ELR (cell line): ENCODE measurements at places on chromosomes 6 and 20.

DNA sequence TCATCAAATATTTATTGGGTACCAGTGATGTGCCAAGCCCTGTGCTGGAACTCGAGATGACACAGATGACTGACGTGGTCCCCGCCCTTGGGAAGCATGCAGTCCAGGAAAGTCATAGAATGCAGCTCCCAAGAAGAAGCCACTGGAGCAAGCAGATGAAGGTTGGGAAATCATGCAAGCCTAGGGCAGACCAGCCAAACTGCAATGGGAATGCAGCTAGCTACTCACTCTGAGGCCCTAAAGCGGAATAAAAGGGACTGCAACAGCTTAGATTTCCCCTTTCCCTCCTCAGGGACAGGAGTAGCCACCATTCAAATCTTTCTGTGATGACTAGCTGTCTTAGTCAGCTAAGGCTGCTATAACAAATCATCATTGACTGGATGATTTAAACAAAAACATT, 152.2 kb downstream of the MAFB start:
- peak; percentile 20 for DNase-seq

GRCh38 chr6:141580131-141580530, 552.6 kb upstream of the GJE1 start:
- DNase-seq = no peak

GRCh38 chr6:111487661-111488060, 4.6 kb upstream of the REV3L start:
- DNase-seq = peak; percentile 86

- no peak for DNase-seq
Observed at GRCh38 chr6:845566-845965, 152.6 kb upstream of the EXOC2 start.

- peak; percentile 37 for DNase-seq
Observed at GRCh38 chr6:153947808-153948447, 91.1 kb upstream of the OPRM1 start.

DNA sequence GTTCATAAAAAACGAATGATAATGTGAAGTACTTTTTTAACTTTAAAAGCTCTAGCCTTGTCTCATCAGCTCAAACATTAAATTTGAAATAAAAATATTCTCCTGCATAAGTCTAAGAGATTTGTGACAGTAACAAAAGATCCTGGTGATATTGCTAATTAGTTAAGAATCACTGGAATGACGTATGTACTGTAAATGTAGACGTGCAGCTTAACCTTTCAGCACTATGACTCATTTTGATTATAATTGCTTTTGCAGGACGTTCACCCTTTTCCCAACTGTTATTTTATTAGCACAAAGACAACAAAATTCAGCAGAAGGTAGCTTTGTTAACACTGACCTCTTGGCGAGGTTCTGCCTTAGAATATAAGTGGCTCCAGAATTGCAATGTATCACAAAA, 68.6 kb downstream of the TENT5A start:
- DNase-seq = peak; percentile 42

DNA sequence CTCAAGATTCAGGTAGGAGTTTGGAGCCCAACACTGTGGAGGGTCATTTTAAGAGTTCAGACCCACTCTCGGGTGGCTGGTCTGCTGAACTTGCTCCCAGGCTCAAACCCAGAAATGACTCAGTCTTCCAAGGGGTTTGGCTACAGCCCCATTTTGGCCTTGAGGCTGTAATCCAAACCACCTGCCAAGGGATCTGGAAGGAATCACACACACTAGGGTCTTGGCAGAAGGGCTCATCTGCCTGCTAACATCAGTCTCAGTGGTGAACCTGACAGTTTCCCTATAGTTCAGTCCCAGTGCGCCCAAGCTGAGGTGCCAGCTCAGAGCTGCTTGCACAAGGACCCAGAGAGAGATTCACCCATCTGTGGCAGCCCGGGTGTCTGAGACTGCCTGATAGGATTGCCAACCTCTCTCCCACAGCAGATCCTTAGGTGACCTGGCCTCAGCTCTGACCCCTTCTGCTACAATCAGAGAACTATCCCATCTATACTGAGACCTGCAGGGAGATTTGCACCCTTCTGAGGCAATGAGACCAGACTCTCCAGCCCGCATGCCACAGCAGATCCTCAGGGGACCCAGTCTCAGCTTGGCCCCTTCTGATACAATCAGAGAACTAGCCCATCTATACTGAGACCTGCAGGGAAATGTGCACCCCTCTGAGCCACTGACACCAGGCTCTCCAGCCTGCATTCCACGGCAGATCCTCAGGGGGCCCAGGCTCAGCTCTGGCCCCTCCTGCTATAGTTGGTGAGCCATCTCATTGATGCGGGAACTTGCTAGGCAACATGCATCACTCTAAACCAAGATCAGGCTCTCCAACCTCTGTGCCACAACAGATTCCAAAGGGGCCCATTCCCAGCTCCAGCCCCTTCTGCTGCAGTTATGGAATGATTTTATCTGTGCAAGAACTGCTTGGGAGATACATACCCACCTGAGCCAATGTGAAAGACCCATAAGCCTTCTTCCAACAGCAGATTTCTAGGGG, 48.2 kb downstream of the THBS2 start:
- no peak for DNase-seq

DNA sequence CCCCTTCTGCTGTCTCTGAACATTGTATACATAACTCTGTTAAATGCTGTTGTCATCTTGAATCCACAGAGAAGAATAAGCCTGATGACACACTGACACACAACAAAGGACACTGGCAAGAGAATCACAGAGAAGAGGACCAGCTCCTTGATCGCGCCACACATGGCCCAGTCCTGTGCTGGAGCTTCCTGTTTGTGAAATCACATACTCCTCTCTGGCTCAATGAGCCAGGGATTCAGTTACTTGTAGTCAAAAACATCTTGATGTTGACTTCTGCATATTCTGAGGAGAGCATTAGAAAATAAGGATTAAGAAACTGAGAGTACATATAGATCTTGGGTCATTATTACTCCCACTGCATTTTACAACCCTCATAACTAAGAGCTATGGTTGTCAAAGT, 100.1 kb downstream of the EPB41L2 start:
- DNase-seq = no peak

GRCh38 chr20:38125157-38126056, 39.7 kb downstream of the TGM2 start:
- DNase-seq = no peak

- peak; percentile 82 for DNase-seq
Observed at GRCh38 chr6:73519926-73520687, 725 bp downstream of the EEF1A1 start.

GRCh38 chr20:34578025-34578424, 19.5 kb downstream of the MAP1LC3A start:
- no peak for DNase-seq

DNA sequence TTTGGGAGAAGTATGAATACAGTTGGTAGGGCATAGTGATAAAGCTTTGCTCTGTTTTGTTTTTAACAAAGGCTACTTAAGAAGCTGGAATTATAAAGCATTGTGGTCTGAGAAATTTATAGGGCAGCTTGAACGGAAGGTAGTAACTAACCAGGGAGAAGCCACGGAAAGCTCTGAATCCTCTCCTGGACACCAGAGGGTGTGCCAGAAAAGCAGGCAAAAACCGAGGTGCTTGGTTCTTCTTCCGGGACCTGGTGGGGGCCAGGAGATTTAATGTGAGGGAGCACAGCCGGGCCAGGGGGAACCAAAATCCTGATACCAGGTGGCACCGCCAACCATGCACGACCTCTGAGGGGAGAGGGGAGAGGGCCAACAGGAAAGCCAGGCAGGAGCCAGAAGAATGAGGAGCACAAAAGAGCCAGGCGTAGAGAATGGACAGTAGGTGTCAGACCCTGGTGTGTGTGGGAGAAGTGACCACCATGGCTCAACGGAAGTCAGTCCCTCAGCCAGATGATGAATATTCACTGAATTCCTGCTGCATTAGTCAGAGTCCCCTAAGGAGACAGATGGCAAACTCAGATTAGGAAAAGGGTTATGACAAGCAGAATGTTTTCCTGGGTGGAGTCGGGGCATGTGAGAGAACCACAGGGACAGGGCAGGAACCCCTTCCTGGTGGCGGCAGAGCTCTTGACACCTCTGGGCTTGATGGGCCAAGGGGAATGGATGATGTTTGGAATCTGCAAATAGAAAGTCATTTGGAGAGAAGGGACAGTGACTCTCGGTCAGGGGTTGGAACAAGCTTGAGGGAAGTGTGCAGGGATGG, 262.3 kb downstream of the ZNF217 start:
- DNase-seq = peak; percentile 53

DNA sequence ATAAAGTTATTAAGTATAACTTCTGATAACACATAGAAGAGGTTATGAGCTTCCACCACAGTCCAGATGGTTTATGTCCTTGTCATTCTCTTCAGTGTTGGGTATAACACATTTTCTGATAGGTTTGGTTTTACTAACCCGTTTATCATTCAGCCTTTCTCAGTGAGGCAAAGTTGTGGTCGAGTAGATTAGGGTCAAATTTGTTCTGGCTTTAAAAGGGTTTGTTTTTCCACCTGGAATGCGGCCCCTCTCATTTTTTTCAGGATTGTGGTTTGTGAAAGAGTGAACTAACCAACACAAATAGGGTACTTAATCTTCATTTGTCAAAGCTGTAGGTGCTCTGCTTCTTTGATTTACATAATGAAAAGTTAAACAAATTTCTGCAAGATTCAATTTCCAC, 204.2 kb upstream of the ASCC3 start:
- DNase-seq = peak; percentile 8

DNA sequence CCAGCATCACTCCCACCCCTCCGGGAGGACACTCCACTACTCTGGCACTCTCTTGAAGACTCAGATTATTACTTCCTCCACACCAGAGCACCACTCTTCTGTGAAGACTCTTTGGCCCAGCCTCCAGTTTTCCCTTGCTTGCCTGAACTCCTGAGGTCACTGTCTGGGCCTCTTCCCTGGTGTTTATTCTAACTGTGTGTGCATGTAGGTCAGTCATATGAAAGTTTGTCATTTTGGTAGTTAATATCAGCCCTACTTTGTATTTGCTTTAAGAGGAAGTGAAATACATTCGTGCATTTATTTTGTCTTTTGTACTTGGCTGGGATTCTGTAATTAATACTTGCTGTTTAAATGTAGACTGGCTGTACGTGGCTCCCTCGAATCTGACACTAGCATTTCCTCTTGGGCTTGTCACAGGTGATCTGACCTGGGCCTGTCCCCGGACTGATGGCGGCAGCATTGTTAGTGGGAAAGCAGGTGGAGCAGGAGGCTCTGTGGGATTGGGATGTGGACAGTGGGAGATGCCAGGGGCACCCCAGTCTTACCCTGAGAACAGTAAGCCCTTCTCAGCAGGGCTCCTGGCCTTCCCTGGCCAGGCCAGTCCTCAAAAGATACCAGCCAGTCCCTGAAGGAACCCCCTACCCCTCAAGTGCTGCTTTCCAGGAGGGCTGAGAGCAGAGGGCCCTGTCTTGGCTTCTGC, 350.5 kb downstream of the CDC5L start:
- no peak for DNase-seq

DNA sequence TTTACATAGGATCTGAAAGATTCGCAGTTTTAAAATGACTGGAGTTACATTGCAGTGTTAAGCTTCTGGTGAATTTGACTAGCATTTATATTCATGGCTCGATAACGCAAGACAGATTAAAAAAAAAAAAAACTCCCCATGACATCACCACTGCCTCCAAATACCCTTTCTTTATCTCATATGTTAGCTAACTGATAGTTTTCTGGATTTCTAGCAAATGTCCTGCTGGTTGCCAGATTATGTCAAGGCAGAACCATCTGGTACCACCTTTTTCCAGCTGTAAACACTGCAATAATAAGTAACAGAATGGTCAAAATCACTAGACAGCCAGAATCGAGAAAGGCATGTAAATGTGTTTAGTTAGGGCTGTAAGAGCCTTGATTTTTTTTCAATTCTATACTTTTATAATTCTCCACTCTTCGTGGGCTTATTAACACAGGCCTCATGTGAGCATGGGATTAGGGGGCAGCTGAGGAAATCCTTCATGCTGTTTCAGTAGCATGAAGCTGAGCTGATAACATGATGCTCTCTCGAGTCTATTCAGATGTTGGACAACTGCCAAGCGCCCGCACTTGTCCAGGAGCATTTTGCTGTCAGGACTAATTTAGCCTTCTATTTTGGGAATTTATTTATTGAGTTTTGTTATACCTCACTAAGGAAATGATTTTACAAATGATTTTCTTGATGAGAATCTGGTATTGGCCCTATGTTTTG, 166.0 kb upstream of the SCGN start:
- no peak for DNase-seq

GRCh38 chr20:31719644-31720485, 2.8 kb downstream of the BCL2L1 start:
- DNase-seq = peak; percentile 88

GRCh38 chr6:166476634-166477215, 94.0 kb upstream of the MPC1 start:
- no peak for DNase-seq

DNA sequence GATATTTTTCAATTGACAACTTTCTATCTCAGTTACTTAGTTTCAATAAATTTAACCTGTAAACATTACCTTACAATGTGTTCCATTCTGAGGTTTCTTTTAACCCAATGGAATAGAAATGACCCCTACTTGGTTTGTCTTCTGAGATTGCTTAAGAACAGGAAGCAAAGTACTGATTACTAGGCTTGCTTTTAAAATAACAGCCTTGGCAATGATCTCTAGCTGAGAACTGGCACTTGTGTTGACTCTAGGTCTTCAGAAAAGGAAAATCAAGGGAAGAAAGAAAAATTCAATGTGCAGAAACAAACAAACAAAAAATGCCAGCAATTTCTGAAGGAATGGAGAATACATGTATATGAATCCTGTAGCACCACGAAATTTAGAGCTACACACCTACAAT, 66.1 kb downstream of the SYNE1 start:
- DNase-seq = no peak

DNA sequence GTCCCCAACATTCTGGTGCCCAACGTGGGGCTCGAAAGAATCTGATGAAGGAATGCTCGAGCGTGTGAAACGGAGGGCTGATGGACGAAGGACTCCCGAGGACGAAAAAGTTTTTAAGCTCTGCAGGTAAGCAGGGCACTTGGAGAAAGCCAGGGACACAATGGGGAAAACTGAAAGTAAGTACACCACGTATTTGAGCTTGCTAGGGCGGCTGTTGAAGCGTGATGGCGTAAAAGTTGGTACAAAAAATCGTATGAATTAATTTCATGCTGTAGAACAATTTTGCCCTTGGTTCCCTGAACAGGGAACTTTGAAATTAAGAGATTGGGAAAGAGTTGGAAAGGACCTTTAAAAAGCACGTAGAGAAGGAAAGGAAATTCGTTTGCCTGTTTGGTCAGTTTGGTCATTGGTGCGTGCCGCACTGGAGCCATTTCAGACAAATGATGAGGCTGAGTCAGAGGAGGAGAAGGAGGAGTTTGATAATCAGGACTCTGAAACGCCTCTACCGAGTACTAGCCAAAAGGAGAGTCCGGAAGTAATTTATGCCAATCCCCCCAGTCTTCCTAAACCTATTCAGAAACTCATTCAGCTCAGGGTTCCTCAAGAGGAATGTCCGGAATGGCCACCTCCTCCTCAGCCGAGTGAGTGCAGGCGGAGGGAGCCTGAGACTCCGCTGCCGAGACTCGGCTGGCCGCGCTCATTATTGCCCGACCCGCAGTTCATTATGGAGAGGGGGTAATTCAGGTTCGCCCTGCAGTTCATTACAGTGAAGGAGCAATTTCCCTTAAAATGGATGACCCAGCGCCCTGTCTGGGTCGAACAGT, 59.2 kb upstream of the PRSS16 start:
- DNase-seq = peak; percentile 84
